ENCODE measurements at places on chromosomes 2 and 18.

GRCh38 chr2:36516136-36516870 is 81.7 kb downstream of the FEZ2 start:
- no peak for DNase-seq

GRCh38 chr2:55165626-55166025 is 66.5 kb downstream of the CLHC1 start:
- no peak for DNase-seq

DNA sequence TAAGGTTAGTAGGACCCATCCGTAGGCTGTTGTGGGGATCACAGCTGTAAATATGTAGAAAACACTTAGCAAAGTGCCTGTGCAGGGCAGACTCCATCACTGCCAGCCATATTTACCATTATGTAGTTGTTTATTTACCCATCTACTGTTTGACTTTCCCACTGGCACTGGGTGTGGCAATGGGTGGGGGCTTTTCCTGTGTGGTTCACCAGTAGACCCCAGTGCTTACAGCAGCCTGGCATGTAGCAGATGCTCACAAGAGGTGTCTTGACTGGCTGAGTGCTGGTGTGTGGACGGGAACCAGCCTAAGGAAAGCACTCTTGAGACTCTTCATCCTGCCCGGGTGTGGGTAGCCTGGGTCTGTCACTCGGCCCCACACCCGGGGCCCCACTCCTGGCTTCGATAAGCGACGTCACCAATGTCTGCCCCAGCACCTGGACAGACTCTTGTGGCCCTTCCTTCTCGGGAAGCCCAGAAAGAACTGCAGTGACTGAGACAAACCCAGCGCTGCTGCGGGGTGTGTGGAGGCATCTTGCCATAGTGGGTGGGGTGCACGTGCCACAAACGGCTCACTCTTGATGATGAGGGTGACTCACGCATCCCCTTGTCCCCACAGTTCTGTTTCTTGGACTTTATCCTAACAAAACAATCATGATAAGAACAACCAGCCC is 78.3 kb downstream of the HDAC4 start:
- no peak for DNase-seq

- DNase-seq = no peak
These were observed 187.4 kb upstream of the SOX11 start for GRCh38 chr2:5504756-5505155.
